Renal pelvis (tissue), 12 donors: ENCODE measurements at places on chromosomes 7 and 10. TPM values are rescaled to one million over a fixed set of nuclear protein-coding genes. Genes with fewer than 3 reads are reported as not detected.

Gene AKR1E2
- 11.4 TPM for polyA plus RNA-seq

Gene AKR1C3
- 52.2 TPM for polyA plus RNA-seq

Gene CDHR1
- polyA plus RNA-seq: 0.65 TPM

Gene GAD2
- polyA plus RNA-seq: 2.4 TPM

Gene BNIP3
- polyA plus RNA-seq: 87.9 TPM

Gene FBXL13
- polyA plus RNA-seq: 1.8 TPM

Gene CUX1
- 93.4 TPM for polyA plus RNA-seq

Gene SLC29A4
- 33.8 TPM for polyA plus RNA-seq

Gene PNLIPRP1
- 0.42 TPM for polyA plus RNA-seq

Gene MSS51
- polyA plus RNA-seq: 4.9 TPM

Gene IFIT1B
- polyA plus RNA-seq: 0.04 TPM

Gene GRID2IP
- polyA plus RNA-seq: 1.3 TPM

Gene C10orf62
- polyA plus RNA-seq: 1.3 TPM

Gene LRRC61
- polyA plus RNA-seq: 30.3 TPM

Gene CALCR
- 0.92 TPM for polyA plus RNA-seq
